ENCODE measurements at places on chromosomes 5 and 9.

DNA sequence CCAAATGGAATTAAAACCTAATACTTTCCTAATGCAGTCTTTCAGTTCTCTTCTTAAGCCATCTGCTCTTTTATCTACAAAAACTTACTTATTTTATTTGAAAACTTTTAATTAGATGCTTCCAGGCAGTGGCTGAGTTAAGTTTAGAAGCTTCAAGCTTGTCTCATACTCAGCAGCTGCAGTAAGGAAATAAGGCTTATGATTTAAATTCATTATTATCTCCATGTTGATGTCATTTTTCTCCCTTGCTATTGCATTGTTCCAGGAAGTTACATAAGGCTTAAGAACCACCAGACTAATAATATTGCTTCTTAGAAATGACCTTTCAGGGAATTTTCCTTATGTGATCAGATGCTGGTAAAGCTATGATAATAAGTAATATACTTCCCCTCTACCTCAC lies 119.6 kb downstream of the PPP2R2B start:
- DNase-seq, result no peak

- DNase-seq, result peak; percentile 70
Measured at GRCh38 chr9:22124263-22125011, 115.3 kb upstream of the CDKN2B start.

DNA sequence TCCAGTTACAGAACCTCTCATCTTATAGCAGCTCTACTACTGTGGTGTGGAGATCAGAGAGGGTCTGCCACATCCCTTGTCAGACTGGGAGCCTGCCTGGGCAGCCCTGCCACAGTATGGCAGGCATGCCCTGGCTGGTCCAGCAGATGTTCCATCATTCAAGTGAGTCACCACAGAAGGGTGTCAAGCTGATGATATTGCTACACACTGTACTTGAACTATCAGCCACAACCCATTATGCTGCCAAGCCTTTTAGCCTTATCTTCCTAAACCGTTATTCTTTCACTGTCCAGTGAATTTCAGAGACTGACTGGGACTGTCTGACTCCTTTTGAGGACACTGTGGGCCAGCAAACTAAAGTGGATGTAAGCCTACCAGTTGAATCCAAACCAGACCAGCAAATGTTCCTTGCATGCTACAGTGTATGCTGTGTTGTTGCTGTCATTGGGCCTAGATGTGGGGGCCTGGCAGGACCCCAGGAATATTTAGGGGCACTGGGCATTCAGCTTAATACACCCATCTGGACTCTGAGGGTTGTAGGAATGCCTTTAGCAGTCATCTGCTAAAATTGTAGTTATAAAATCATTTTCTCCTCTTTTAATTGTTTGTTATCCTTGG lies 202.6 kb downstream of the NR3C1 start:
- no peak for DNase-seq

DNA sequence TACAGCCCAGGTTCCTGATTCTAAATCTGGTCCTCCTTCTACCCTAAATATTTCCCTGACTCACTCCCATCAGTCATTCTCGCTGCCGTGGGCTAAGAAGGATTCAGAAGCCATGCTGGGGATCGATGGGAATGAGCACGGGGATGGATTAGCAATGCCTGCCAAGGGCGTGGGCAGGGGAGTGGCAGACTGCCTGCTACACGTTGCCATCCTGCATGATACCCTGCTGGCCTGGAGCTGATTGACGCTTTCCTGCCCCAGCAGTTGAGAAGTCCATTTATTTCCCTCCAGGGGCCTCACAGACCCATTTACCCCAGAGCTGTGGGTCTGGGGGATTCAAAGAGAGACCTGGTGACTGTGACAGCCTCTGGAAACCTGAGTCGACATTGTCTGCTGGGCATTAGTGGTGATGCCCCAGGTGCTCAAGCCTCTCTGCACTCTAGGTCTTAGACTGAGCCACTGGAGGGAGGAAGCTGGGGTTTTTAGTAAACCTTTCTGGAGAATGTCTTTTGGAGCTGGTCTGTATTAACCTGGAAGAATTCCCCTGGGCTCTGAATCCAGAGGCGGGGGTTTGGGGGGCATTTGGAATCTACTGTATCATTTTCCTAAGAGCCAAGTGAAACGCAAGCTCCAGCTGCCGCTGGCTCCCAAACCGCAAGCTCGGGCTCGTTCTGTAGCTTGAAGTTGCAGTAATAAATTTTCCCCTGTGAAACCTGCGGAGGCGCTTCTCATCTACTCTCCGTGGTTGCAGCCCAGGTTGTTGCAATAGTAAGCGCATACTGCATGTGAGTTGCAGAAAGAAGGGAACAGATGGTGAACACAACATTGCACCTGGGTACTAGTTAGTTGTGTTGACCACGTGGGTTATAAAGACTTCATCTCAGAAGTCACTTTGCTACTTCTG lies 76.3 kb upstream of the RAPGEF1 start:
- peak; percentile 16 for DNase-seq

GRCh38 chr5:125602184-125602583 lies 821.0 kb upstream of the GRAMD2B start:
- no peak for DNase-seq

DNA sequence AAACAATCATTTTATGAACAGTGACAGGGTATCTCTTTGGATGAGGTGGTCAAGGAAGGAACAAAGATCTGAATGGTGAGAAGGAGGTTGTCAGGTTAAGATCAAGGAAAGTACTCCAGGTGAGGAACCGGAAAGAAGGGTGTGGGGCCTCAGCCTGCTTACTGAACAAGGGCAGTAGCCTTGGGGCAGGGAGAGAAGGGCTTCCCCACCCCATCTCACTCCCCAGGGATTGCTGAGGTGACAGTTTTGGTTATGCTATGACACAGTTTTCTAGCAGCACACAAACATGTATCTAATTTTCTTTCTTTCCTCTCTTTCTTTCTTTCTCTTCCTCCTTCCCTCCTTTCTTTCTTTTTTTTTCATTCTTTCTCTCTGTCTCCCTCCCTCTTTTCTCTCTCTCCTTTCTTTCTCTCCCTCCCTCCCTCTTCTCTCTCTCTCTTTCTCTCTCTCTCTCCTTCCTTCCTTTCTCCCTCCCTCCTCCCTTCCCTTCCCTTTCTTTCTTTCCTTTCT lies 4.1 kb upstream of the HDHD3 start:
- peak; percentile 63 for DNase-seq

Measured in Caco-2 (cell line).